Fibroblast of the conjunctiva (primary cell): ENCODE measurements at places on chromosomes 3 and 15.
A peak's percentile ranks its signal among the peaks of the same experiment; 100 is the strongest.

GRCh38 chr15:48298914-48299313 lies 32.3 kb upstream of the DUT start:
- DNase-seq: no peak

- DNase-seq: no peak
Measured at GRCh38 chr3:178513546-178514380, 22.5 kb upstream of the KCNMB2 start.

- DNase-seq: no peak
Measured at GRCh38 chr15:76979996-76980520, 14.9 kb upstream of the PSTPIP1 start.

DNA sequence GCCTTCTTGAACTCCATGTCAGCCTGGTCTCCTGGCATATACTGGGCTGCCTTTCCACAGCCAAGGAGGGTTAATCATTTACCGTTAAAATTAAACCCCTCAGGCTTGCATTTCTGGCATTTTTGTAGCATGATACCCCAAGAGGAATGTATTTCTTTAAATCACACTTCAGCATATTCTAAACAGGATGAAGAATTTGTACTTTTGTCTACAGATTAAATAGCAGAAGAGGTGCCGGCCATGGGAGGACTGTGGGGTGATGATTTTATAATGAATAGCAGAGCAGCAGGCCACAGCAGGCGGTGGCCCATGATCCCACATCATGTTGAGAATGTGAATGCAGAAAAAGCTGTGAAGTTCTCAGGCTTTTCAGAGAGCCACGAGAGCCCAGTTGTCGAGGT lies 90.2 kb downstream of the ARNT2 start:
- no peak for DNase-seq

GRCh38 chr3:17634201-17634600 lies 108.2 kb downstream of the TBC1D5 start:
- no peak for DNase-seq

DNA sequence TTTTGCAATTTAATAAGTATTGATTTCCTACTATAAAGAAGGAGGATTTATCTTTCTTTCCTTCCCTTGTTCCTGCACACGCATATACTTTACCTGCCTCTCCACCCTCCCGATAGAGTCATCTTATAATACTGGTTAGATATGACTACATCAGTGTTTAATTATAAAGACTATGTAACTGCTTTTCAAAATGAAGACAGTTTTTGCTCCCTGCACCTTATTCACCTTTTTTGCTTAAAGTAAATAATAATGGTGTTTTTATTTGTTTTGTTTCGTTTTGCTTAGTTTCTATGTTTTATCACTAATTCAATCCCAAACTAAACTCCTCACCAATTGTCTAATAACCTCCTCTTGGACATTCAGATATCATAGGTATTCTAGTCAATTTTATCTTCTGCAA lies 101.9 kb upstream of the RORA start:
- no peak for DNase-seq

DNA sequence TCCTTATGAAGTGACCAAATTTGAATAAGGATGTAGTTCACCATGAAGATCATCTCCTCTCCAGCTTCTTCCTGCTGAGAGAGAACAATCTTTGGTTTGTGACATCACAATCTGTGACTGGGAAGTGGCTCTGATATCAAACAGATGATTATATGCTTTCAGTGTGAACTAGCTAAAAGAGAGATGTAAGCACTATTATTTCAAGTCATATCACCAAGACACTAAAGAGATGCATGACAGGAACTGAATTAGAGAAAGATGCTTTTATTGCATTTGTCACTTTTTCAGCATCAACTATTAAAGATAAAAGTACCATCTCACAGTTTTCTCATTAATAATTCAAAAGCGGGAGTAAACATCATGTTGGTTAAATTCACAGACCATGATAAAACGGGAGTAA lies 3.5 kb downstream of the CHRM5 start:
- no peak for DNase-seq

GRCh38 chr3:194045289-194045688 lies 90.7 kb upstream of the HES1 start:
- DNase-seq: no peak

DNA sequence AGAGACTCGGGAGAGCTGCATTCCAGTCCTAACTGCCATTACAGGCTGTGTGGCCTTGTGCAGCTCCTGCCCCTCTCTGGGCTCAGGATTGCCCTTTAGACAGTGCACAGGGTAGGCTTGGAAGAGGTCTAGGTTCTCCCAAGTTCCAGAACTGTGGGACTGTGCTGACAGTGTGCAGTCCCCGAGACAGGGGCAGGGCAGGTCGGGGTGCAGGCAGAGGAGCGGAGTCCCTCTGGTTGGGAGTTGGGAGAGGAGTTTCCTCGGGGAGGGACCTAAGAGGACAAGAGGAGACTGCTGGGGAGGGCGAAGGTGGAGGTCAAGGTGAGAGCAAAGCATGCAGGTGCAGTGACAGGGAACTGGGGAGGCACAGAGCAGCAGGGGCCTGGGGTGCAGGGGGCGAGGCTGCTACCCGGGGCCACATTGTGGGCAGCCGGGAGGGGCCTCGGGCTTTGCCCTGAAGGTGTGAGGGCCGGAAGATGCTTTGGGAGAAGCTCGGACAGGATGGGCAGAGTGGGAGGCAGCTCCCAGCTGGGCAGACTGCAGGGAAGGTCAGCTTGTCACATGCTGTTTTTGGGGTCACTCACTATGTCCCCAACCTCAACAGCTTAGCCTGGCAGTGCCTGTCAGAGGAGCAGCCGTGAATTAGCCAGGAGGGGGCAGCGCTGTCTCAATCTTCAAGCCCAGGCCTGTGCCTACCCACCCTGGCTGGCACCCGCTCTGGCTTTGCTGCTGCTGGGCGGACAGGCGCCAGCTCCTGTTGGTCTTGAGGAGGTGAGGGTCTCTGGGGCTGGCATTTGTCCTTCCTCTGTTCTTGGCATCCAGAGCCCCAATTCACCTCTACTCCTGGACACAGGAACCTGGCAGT lies 15.4 kb upstream of the CSPG4 start:
- DNase-seq: no peak

GRCh38 chr15:32803631-32804030 lies 85.8 kb downstream of the GREM1 start:
- DNase-seq: no peak

- no peak for DNase-seq
Measured at GRCh38 chr3:76866729-76867408, 173.0 kb upstream of the ROBO2 start.

DNA sequence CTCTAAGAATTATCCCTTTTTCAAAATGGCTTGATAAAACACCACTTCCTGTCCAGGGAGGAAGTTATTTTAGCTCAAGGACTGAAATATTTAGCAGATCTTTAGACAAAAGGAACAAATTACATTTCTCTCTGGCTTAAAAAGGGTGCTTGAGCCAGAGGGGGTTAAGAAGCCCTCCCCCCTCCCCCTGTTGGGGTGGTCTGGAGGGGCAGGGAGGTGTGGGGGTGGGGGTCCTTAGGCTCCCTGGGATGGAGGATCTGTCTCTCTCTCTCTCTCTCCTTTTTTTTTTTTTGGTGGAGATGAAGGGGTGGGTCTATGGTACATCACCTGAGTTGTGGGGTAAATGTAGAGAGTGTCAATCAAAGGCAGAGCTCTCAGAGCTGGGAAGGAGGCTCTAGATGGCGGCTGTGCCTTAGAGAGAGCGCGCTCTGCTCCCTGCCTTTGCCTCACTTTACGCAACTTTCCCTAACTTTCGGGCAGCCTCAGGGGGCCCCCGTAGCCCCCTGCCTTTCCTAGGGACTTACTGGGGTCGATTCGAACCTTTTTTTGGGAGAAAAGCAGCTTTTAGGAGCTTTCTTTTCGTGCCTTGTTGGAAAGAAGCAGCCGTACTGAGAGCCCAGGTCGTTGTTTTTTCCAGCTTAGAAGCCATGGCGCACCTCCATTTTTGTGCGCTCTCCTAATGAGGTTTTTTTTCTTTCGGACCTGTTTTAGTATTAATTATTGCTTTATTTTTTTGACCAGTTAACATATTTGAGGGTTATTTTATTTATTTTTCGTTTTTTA lies at the start of gene CHD2:
TSS of gene CHD2 (plus strand) at position 377 of the 783 bp plus-strand sequence. CDS start 914 bp downstream, outside the sequence.
- DNase-seq: peak; percentile 87

DNA sequence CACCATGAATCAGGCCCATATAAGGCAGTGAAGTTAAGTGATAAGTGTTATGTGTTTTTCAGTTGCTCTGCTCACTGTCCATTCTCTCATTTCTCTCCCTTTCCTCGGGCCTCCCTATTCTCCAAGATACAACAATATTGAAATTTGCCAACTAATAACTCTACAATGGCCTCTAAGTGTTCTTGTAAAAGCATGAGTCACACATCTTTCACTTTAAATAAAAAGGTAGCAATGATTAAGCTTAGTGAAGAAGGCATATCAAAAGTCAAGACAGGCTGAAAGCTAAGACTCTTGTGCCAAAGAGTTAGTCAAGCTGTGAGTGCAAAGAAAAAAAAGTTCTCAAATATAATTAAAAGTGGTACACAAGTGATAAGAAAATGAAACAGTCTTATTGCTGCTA lies 675.4 kb downstream of the OTOL1 start:
- DNase-seq: no peak

- peak; percentile 33 for DNase-seq
Measured at GRCh38 chr3:179196098-179196497, 47.9 kb downstream of the PIK3CA start.

DNA sequence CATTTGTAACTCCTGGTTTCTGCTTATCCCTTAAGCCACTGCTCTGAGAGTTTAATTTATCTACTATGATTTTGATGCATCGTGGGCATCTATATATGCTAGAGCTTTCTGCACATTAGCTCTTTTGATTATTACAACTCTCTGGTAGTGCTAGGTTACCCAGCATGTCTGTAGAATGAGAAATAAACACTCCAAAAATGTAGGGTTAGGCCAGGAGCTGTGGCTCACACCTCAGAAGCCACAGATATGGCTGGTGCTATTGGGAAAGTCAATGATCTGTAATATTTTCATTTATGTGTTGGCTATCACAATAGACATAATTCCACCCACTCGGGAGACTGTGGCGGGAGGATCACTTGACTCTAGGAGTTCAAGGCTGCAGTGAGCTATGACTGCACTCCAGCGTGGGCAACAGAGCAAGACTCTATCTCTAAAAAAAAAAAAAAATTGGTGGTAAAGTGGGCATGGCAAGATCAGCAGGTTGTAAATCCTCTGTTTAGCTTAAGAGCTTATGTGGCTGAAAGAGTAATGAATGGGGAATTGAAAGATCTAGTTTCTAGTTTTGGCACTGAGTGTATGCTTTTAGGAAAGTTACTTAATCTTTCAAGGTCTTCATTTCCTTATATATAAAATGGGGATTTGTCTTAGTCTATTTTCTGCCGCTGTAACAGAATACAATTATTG lies 6.3 kb downstream of the TIGIT start:
- DNase-seq: no peak

DNA sequence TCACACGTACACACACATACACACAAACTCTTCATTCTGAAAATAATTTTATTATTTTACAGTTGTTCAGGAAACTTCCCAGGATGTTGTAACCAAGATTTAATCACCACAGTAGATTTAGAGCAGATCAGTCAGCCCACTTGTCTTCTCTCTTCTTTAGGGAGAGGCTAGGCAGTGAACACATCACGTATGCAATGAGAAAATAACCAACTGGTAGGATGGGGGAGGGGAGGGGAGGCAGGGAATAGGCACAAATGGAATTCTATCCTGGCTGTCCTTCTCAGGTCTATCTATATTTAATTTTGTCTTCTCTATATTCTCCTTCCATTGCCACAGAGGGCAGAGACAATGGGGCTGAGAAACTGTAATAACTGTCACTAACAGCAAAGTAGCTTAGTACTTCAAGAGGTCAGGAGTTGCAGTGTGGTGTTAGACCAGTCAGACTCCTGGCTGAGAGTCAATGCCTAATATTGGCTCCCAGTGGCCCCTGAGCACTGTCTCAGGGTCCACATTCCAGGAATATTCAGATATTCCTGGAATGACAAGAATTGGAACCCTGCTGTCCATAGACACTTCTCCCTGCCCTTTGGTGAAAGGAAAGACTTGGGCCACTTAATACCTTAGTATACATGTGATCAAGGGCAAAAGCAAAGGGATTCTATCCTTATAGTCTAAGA lies 2.6 kb upstream of the HCLS1 start:
- no peak for DNase-seq

- DNase-seq: no peak
Measured at GRCh38 chr15:85619992-85620689, 174.6 kb downstream of the KLHL25 start.

DNA sequence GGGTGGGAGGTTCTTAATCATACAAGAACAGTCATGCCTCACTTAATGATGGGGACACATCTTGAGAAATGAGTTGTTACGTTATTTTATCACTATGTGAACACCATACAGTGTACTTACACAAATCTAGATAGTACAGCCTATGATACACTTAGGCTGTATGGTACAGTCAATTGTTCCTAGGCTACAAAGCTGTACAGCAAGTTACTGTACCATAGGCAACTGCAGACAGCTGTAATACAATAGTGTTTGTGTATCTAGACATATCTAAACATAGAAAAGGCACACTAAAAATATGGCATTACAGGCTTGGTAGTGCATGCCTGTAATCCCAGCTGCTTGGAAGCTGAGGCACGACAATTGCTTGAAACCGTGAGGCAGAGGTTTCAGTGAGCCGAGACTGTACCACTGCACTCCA lies 55.7 kb upstream of the PLXND1 start:
- DNase-seq: no peak

- no peak for DNase-seq
Measured at GRCh38 chr3:124064050-124064449, 72.1 kb upstream of the ROPN1 start.

DNA sequence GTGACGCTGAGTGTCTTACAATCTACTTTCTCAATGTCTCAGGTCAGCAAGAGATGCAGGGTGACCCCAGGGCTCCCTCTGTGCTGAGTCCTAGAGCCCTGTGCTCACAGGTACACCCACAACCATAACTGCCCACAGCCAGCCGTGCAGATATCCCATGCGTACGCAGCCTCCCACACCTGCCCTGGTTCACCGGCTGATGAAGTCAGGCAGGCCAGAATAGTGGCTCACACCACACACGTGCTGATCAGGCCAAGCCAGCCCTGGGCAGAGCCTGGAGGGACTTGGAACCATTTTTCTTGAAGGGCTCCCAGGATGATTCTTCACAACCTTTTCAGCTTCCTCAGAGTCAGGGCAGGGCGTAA lies 63.6 kb upstream of the RPL32 start:
- DNase-seq: no peak

GRCh38 chr3:152455989-152456388 lies 187.3 kb downstream of the MBNL1 start:
- no peak for DNase-seq
